ENCODE measurements at places on chromosomes 11 and 22.

DNA sequence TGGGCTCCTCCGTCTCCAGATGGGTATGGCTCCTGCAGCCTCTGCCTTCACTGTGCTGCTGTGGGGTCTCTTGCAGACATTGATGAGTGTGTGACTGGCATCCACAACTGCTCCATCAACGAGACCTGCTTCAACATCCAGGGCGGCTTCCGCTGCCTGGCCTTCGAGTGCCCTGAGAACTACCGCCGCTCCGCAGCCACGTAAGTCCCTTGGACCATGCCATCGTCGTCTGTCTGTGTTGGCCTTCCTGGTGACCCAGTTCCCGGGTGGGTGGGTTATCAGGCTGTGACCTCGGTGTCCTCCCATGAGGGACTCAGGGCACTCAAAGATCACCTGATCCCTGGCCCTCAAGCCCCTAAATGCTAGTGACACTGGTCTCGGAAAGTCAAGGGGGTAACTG, 47.7 kb downstream of the FBLN1 start:
- DNase-seq: no peak

DNA sequence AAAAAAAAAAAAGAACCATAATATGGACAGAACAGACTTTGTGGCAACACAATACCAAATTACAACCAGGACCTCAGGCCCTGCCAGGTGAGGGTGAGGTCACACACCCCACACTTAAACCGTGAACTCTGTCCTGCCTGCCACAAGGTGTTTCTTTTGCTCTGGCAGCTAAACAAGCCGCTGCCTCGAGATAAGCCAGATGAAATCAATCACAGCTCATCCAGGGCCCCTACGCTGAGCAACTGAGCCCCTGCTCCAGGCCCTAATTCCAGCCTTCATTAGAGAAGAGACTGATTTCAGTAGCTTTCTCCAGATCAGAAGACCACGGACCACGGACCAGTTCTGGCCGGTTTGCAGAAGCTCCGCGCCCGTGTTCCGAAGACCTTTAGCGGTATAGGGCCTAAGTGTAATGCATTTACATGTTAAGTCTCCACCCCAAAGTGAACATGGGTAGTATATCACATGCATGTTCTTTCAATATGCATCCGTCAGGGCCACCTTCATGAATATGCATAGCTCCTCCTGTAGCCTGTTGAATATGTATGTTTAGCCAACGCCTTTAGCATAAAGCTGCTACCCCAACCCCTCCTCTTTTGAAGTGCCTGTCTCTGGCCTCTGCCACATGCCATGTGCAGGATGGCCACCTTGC, 14.8 kb upstream of the RAC2 start:
- no peak for DNase-seq

GRCh38 chr11:76810151-76810853, 27.1 kb downstream of the TSKU start:
- DNase-seq: no peak

DNA sequence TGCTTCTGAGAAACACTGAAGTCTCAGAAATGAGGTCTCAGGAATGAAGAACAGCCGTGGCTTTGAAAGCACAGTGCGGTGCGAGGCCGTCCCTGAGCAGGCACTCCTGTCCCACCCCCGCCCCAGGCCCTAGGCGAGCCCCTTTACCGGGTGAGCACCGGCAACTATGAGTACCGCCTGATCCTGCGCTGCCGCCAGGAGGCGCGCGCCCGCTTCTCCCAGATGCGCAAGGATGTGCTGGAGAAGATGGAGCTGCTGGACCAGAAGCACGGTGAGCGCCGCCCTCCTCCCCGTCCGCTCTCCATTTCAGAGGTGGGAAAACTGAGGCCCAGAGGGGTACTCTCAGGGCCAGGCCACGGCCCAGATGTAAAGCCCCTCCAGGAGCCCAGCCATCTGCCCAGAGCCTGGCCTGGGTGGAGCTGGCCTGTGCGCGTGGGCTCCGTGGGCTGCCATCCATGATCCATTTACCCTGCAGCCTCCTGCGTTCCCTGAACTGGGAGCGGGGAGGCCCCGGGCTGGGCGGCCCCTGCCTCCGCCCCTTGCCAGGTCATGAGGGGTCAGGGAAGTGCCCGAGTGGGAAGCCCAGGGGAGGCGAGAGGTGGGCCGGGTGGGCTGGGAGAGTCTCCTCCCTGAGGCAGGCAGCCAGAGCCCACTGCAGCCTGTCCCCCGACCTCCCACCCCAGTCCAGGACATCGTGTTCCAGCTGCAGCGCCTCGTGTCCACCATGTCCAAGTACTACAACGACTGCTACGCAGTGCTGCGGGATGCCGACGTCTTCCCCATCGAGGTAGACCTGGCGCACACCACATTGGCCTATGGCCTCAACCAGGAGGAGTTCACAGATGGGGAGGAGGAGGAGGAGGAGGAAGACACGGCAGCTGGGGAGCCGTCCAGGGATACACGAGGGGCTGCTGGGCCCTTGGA, 9.5 kb downstream of the SLC16A8 start:
- DNase-seq: no peak

- DNase-seq: no peak
These were observed 26.7 kb downstream of the OR6Q1 start for GRCh38 chr11:58057481-58057880.

Data from activated CD8-positive, alpha-beta memory T cell treated with anti-CD3 and anti-CD28 coated beads for 48 hours (primary cell).